ENCODE measurements at places on chromosomes 6 and 20. TPM values are rescaled to one million over a fixed set of nuclear protein-coding genes. Genes with fewer than 3 reads are reported as not detected.

PRSS16 gene
- total RNA-seq = not detected

GRCh38 chr20:20796766-20797440, 84.5 kb upstream of the RALGAPA2 start:
- DNase-seq = no peak

GRCh38 chr6:89120371-89120770, 2.5 kb upstream of the SRSF12 start:
- DNase-seq = no peak

GRCh38 chr20:44208770-44209169, 1.8 kb downstream of the OSER1 start:
- peak; percentile 5 for DNase-seq

TREM2 gene
- not detected for total RNA-seq
